NCI-H187 (cell line): ENCODE measurements at places on chromosomes 4 and X.

GRCh38 chr4:53003959-53004358, 141.8 kb downstream of the RASL11B start:
- DNase-seq, result no peak

DNA sequence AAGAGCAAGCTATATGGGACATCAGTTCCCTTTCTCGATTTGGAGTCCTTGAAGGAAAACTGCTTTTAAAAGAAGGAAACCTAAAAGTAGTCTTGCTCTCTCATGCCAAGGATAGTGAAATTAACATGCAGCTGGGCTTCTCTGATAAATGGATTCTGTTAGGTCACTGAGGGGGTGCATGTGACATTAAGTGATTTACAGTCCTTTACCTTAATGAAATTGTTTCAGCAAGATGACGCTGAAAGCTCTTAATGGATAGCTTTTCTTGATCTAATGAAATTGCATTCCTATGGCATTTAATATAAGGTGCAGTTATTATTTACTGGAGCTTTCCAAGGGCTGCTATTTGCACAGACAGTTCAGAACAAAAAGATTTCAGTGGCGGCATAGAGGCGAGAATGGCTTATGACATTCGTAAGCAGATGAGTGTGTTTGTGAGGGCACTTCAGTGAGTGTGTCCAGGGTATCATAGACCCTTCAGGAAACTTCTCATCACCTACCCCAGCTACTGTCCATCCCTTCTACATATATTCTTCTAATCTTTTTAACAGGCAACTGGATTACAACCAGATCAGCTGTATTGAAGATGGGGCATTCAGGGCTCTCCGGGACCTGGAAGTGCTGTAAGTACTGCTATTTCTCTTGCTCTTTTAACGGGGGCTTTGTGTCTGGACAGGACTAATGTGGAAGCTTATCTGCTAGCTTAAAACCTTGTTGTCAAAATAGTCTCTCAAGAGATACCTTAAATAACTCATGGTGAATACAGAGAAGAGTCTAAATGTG, 219.9 kb upstream of the PACRGL start:
- DNase-seq, result no peak

GRCh38 chrX:46961574-46962283, 49.5 kb downstream of the JADE3 start:
- DNase-seq, result no peak

DNA sequence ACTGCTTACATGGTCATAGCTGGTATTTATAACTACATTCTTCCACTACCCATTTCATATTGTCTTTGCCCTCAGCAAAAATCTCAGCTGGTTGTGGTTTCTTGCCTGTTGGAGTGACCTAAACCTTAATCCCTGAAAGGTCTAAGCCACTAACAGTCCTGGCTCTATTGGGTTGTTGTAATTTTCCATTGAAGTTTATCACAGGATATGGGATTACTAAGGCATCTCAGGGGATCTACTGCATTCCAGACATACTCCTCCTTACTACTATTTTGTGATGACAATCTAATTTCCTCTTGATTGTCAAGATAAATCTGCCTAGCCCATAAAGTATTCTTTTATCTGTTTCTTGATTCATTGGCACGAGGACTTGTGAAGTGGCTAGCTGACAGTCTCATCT, 6.2 kb upstream of the OSTC start:
- no peak for DNase-seq

DNA sequence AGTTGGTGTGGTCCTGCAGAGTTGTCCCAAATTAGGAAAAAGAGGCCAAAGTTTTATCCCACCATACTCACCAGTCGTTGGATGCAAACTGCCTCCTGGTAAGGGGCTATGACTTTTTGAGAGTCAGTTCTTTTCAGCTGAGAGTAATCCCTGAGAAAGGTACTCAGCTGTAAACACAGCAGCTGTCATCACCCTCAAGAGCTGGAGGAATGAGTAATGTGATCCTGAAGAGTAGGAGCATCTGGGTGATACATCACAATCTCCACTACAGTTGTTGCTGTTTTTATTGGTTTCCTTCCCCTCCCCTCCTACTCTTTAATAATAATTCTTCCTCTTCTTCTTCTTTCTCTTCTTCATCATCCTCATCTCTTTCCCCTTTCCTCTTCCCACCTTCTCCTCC, 5.7 kb downstream of the MAGEE1 start:
- no peak for DNase-seq

GRCh38 chr4:87862236-87862635, 29.5 kb downstream of the MEPE start:
- no peak for DNase-seq

DNA sequence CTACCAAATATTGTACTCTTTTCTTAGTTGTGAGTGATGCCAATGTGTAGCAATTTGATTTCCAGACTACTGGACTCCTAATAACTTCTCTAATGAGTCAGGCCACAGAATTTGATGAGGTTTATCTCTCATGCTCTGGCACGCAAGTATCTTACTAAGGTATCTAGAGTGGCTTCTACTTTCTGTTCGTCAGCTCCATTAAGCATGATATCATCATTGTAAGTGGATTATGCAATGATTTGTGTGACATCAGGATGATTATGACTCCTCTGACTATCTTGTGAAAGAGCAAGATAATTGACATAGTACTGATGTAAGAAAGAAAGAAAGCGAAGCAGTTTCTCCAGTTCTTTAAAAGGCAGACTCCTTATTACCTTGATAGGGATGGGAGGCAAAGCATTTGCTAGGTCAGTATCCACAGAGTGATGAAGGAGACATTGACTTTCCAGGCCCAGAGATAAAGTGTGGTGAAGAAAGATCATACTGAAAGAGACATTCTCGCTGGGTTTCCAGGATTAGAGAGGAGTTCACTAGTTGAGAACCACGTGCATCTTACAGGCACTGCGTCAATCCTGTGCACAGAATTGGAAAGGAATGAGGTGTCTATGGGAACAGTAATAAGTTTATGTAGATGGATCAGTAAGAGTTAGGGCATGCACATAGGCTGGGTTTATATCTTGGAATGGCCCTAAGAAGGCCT, 161.9 kb upstream of the STK26 start:
- DNase-seq, result no peak

DNA sequence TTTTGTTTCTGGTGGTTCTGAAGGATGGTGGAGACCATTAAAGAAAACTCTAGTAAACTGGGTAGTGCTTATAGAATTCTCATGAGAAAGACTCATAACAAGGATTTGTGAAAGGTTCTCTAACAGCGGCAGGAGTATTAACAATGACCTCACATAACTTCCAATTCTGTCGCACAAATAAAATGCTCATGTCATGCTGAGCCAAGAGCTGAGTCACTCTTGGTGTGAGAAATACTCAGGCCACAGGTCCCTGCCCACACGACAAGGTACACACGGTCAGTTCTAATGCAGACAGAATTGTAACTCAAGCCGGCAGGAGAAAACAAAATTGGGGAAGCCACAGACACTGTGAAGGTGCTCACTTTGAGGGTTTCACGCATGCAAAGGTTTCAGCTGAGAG, 34.4 kb upstream of the C4orf50 start:
- no peak for DNase-seq

DNA sequence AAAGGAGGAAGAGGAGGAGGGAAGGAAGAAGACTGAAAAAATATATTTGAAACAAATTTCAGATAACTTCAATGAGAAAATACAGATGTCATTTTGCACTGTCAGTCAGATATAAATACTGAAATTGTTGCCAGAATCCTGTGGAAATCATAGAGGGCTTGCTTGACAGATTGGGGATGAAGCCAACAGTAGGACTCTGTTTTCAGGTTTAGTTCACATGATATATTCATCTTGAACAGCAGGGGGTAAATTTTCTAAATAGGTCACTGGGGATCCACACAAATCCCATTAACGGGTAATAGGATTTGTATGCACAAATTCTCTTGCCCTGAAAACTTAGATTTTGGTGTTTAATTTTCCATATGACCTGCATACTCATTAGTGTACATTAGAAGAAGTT, 103.3 kb upstream of the PCDH18 start:
- DNase-seq, result no peak

DNA sequence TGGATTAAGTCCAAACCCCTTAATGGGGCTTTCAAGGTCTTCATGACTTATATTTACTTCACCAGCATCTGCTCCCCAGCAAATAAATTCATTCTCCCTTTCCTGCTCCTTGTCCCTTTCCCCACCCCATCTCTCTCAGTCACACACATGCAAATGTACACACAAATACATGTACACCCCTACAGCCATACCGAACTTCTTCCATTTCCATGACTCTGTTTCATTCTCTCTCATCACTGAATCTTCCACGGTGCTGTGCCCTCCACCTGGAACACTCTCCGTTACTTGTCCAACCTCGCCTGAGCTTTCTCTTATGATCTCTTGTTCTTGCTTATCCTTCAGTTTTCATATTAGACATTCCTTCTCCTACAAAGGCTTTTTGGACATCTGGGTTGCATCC, 22.0 kb upstream of the RPA4 start:
- no peak for DNase-seq

DNA sequence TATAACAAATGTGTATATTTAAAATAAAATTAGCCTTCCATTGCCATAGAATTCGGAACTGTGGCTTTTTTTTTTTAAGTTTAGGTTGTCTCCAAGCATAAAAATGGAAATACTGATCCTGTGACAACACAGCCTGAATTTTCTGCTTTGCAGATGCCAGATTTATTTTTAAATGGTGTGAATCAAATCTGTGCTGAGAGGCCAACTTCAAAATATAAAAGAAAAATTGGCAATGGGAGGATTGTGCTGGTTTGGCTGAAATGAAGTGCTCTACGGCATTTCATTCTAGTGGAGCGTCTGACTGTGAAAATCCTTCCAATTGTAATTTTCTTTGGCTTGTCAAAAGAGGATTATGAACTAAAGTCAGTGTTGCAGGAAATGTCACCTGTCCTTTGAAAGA, 580.3 kb upstream of the ZFP42 start:
- DNase-seq, result no peak
